ENCODE measurements at places on chromosomes 13 and 19.

DNA sequence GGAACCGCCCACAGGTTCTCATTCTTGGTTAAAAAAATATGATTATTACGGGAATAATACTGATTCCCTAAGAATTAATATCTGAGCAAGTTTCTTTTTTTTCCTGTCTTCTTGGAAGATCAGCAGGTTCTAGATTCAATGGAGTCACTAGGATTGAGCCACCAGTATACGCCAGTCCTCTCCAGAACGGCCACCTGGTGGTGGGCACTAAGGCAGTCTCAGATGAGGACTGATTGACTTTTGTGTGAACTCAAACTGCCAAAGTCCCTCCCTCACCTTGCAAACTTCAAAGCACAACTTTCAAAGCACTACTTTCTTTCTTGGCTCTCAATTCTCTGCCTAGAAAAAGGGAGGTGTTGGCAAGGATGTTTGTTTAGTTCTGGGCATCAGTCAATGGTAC lies 33.3 kb upstream of the ALOX5AP start:
- no peak for DNase-seq

DNA sequence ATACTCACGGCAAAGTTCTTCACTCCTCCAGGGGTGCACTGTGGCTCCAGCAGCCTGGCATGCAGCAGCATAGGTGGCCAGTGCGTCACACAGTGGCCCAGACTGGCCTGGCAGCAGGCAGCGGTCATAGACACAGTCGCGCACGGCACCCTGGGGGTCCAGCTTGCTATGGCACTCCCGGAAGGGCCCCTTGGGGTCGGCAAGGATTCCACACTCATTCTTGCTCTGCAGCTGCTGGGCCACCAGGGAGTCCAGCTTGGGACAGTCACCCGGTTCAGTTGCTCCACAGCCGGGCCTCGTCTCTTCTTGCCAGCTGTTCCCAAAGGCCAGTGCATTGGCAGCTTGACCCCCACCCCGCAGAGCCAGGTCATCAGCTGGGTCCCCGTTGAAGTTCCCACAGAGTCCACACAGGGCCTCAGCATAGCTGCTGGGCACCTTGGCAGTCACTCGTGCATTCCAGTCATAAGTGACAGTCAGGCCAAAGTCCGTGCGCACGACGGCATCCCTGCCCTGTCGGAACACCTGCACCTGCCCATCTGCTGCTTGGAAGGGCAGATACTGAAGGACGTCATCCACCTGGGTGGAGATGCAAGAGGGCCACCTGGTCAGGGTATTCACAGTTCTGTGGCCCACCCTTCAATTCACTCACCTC lies 20.6 kb downstream of the FCGBP start:
- DNase-seq: no peak

DNA sequence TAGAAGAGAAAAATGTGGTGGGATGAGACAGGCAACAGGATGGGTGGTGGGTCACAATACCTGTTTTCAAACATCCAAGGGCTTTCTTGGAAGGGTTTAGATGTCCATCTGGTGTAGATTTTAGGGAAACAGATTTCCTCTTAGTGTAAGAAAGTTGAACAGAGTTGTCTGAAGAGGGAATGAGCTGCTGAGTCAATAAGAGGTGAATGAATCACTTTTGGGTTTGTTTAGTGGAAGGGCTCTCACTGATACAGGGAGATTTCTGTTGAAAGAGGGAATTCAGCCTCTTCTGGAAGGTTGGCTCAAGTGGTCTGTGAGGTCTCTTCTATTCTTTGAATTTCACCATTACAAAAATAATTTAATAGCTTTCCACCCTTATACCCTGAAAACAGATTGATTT lies 54.6 kb downstream of the LACC1 start:
- DNase-seq: peak; percentile 21

DNA sequence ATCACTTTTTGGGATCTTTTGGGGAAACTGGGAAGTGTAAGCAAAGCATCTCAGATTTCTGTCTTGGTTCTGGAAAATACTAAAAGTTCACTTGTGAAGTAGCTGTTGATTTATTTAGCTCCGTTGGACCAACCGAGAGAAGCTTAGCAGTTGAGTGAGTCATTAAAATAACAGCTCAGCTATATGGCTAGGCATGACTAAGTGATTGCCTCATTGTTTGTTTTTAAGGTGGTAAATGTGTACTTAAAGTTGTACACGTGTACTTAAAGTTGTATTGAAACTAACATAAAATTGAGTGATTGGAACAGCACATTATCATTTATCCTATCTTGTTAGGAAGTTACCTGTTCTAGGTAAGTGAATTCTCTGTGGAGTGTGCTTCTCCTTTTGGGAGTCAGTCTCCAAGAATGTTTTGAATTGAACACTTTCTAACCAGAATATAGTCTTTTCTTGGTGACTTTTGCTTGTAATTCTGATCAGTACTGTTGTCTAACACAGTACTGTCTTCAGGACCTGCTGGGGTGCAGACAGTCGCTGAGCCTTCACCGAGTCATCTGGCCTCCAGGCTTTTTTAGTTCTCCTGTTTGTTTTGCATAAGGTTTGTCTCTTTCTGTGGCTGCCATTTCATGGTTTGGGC lies 2.9 kb upstream of the DCUN1D2 start:
- DNase-seq: peak; percentile 91

DNA sequence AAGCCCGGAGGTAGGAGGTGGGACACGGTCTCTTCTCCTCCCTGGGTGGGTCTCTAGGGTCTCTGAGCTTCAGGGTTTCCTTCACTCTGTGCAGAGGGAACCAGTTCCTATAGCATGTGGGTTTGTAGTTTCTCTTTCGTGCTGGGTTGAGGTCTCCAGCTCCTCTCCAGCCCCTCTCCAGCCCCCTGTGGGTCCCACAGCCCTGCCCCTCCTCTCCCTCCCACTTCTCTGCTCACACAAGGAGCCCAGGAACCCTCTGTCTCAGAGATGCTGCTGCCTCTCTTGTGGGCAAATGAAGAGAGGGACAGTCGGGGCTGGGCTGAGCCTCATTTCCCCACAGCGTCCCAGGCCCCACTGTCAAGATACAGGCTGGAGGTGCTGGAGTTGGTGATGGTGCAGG lies 1.4 kb downstream of the SIGLEC7 start:
- no peak for DNase-seq

All from stromal cell of bone marrow (primary cell).